ENCODE measurements at places on chromosomes 7 and 10.

- DNase-seq: no peak
Observed at GRCh38 chr7:46421441-46422230, 500.6 kb upstream of the IGFBP3 start.

GRCh38 chr7:6202117-6202516 lies 70.3 kb downstream of the CYTH3 start:
- DNase-seq: no peak

DNA sequence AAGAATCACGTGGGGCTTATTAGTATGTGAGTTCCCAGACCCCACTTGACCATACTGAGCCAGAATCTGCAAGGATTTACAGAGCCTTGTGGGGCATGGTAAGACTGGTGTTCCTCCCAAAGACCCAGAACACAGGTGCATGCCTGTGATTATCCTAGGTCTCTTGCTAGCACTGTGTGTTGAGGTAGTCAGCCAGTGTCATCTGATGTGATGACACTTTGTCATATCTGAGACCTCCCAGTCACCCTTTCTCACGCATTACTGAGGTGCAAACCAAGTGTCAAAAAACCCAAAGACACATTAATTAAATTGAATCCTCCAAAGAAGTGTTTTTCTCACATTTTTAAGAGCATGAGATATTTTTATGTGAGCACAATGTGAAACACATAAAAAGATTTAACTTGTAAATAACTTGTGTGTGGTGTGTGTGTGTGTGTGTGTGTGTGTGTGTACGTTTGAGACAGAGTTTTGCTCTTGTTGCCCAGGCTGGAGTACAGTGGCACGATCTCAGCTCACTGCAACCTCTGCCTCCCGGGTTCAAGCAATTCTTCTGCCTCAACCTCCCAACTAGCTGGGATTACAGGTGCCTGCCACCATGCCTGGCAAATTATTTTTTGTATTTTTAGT lies 162.0 kb upstream of the PRPS1L1 start:
- DNase-seq: no peak

- no peak for DNase-seq
Observed at GRCh38 chr7:116454377-116454776, 45.2 kb upstream of the CAV2 start.

DNA sequence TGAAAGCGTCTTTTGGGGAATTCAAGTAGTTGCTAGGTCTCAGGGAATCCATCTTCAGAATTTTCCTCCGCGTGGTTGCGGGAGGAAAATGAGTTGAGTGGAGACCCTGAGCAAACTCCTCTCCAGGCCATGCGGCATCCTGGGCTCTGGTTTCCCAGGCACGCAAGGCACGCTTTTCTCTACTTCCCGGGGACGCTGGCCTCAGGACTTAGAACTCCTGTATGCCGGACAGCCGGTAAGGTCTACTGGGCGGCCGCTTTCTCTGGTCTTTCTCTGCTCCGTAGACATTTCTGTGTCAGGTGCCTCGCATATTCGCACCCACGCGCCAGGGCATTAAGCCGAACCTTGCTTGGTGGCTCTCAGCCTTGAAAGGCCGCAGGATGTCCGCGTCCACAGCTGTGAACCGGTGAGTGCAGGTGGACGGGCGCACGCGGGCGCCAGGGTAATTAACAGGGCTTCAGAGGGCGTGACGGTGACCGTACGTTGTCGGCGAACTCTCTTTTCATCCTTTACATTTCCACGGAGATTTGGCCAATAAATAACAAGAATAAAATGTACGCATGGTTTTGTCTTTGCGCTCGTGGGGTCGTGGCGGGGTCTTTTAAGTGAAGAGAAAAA lies 992 bp upstream of the RBM20 start:
- no peak for DNase-seq

DNA sequence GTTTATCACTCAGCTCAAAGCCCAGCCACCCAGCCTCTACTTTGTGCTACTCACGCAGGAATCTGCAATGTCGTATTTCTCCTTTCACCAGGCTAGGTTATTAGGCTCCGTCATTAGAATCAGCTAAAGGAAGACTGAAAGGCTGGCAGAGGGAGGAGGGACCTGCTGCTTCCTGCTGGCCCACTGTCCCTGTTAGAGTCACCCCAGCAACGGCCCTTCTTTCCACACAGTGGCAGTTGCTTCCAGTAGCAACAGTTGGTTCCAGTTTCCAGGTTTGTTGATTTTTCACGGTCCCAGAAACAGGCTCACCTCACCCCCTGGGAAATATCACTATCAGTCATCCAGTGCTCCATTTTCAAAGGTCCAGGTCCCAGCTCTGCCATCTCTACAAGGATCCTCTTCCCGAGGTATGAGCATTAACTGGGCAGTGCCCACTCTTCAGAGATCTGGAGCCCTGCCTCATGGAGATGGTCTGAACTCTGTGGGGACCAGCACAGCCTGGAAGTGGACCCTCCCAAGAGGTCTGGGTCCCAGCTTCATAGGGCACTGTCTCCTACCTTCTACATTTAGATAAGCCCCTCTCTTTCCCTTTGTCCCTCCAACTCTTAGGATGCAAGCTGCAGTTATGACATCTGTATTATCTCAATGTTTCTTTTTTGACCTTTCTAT lies 15.9 kb downstream of the ODAD2 start:
- DNase-seq: no peak

DNA sequence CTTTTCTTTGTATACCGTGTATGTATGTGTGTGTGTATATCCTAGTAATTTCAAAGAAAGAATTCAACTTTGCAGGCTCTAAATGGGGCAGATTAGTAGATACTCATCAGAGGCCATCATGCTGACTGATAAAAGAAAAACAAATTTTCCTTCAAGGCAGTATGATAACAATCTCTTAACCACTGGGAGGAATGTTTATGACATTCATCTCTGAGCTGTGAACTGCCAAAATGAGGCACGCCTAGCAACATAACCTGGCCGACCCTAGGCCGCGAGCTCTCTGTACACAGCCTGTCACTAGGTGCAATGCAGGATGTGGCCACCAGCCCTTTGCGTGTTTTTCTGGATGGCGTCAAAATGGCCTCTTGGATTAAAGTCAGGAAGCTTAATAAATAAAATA lies 343.7 kb upstream of the GALNT17 start:
- DNase-seq: no peak

- DNase-seq: no peak
Observed at GRCh38 chr7:78218876-78219275, 420.3 kb downstream of the PHTF2 start.

GRCh38 chr10:49398000-49398861 lies 2.3 kb upstream of the DRGX start:
- DNase-seq: peak; percentile 87

GRCh38 chr10:91271886-91272285 lies 51.4 kb downstream of the PCGF5 start:
- DNase-seq: no peak

GRCh38 chr7:149883048-149883438 lies 9.3 kb downstream of the ATP6V0E2 start:
- DNase-seq: peak; percentile 53

DNA sequence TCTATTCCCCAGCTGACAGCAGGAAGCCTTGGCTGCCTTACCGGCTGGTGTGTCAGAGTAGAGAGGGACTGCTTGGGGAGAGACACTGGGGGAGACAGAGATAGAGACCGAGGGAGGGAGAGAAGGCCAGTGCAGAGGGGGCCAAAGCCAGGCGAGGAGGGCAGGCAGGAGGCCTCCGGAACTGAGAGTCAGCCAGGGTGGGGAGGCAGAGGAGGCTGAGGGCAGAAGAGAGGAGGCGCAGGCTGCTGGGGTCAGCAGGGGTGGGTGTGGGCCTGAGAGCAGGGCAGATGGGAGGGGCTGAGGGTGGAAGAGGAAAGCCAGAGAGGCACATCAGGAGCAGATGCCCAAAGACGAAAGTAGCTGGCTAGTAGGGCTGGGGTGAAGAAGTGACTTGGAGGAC lies 57.2 kb upstream of the PAX2 start:
- no peak for DNase-seq

- DNase-seq: no peak
Observed at GRCh38 chr7:96901822-96902445, 103.4 kb upstream of the DLX6 start.

DNA sequence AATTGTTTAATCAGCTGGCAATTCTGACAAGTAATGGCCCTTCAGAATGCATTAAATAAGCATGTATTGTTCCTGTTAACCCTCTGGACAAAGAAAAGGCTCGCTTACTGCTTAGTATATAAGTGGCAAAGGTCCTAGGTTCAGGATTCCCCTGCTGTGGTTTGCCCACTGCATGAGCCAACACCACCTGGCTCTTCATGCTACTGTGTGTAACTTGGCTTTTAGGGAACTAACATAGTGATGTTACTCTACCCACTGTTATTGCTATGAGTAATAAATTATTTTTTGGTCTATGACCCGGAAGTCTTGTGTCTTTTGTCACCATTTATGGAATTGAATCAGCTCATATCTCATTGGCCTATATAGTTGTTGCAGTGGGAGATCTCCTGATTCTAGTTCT lies 791.7 kb upstream of the PHF14 start:
- DNase-seq: no peak
